ENCODE measurements at places on chromosomes 5 and 9.

DNA sequence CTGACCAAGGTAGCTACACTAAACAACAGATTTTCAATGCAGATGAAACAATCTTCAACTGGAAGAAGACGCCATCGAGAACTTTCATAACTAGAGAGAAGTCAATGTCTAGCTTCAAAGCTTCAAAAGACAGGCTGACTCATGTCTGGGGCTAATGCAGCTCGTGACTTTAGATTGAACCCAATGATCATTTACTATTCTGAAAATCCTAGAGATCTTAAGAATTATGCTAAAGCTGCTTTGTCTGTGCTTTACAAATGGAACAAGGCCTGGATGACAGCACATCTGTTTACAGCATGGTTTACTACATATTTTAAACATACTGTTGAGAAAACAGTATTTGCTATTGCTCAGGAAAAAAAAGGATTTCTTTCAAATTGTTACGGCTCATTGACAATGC, 54.9 kb downstream of the RICTOR start:
- no peak for DNase-seq

DNA sequence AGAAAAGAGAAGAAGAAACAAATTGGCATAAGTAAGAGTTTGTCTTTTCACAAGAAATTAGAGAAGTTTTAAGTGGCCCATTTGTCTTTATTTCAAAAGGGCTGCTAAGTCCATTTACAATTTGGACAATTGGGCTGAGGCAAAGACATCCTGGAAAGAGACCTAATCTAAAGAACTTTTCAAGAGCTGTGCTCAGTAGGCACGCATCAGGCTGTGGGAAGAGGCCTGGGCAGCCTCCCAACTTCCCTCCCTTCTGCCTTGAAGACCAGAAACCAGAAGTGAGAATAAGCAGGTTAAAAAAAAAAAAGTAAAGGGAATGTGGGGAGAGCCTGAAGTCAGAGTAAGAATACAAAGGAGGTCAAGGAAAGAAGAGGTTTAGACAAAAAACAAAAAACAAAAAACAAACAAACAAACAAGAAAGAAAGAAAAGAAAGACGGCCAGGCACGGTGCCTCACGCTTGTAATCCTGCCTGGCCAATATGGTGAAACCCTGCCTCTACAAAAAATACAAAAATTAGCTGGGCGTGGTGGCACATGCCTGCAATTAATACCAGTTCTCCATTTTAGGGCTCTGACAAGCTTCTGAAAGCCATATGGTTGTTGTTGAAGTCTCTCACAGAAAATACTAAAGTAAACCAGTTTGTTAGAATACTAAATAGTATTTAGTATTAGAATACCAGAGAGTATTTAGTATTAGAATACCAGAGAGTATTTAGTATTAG, 48.0 kb upstream of the CEP78 start:
- no peak for DNase-seq

GRCh38 chr5:169341556-169341955, 40.6 kb upstream of the SLIT3 start:
- no peak for DNase-seq

DNA sequence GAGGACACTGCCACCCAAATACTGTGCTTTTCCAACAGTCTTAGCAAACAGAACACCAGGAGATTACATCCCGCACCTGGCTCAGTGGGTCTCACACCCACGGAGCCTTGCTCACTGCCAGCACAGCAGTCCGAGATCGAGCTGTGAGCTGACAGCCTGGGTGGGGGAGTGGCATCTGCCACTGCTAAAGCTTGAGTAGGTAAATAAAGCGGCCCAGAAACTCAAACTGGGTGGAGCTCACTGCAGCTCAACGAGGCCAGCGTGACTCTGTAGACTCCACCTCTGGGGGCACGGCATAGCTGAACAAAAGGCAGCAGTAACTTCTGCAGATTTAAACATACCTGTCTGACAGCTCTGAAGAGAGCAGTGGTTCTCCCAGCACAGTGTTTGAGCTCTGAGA, 28.8 kb downstream of the EPB41L4A start:
- DNase-seq: no peak

GRCh38 chr5:68411161-68411560, 195.6 kb downstream of the PIK3R1 start:
- DNase-seq: no peak

DNA sequence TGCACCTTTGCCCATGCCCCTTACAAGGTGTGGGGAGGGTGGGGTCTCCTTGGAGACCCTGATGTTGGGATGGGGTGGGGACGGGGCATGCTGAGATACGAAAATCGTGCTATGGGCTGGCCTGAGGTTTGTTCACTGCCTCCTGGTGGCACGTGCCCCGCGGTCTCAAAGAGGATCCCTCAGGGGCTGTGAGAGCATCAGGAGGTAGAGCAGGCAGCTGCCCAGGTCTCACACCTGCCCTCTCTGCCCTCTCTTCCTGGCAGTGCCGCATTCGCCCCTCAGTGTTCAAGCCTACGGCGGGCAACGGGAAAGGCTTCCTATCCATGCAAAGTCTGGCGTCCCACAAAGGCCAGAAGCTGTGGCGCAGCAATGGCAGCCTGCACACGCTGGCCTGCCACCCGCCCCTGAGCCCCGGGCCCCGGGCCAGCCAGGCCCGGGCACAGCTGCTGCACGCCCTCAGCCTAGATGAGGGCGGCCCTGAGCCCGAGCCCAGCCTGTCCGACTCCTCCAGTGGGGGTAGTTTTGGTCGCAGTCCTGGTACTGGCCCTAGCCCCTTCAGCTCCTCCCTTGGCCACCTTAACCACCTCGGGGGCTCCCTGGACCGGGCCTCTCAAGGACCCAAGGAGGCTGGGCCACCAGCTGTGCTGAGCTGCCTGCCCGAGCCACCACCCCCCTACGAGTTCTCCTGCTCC, 6.7 kb downstream of the N4BP3 start:
- DNase-seq: no peak

Data from stimulated activated CD4-positive, alpha-beta T cell treated with anti-CD3 and anti-CD28 coated beads, Interleukin-12 subunit alpha, Interleukin-12 subunit beta, amount 100 ng/mL, for 48 hours (primary cell).